AML-193 (cell line): ENCODE measurements at places on chromosomes 11 and 22.
A peak's percentile ranks its signal among the peaks of the same experiment; 100 is the strongest.

- no peak for DNase-seq
Observed at GRCh38 chr11:131593301-131593700, 222.9 kb downstream of the NTM start.

- DNase-seq = no peak
Observed at GRCh38 chr11:120859552-120860295, 164.2 kb upstream of the TBCEL start.

GRCh38 chr11:32161293-32161692, 70.4 kb downstream of the RCN1 start:
- no peak for DNase-seq

- DNase-seq = no peak
Observed at GRCh38 chr11:35725885-35726284, 63.3 kb downstream of the TRIM44 start.

DNA sequence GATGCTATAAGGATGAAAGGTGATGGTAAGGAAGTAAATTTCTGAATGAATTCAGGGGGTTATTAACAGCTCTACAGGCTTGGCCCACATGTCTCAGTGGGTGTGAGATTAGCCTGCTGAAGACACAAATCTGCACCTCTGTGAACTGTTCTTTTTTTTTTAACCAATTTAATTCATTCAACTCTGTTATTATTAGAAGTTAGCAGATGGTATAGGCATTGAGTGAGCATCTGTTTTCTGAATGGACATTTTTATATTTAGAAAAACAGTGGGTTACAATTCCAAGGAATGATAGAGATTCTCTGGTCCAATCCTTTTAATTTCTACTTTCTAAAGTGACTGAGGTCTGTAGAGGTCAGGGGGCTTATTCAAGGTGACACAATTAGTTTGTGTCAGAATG, 122.0 kb upstream of the SORL1-AS1 start:
- no peak for DNase-seq

DNA sequence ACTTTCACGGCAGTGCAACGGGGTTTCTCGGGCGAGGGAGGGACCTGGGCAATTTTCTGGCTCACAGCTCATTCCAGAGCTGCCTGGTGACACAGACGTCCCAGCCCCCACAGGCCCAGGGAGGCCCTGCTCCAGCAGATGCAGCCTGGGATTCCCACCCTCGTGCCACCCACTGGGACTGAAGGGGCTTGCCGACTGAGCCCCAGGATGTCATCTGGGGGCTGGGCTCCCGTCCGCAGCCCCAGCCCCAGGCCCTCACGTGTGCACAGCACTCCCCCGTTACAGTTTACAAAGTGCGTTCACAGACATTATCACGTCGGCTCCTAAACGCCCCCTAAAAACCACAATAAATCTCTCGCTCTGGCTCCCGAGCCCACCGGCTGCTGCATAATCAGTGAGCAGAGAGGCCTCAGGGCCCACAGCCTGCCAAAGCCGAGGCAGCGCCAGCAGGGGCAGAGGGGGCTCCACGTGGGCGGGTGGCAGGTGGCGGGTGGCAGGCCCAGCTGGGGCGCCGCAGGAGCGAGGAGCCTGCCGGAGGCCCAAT, 76.9 kb upstream of the TCF20 start:
- no peak for DNase-seq

DNA sequence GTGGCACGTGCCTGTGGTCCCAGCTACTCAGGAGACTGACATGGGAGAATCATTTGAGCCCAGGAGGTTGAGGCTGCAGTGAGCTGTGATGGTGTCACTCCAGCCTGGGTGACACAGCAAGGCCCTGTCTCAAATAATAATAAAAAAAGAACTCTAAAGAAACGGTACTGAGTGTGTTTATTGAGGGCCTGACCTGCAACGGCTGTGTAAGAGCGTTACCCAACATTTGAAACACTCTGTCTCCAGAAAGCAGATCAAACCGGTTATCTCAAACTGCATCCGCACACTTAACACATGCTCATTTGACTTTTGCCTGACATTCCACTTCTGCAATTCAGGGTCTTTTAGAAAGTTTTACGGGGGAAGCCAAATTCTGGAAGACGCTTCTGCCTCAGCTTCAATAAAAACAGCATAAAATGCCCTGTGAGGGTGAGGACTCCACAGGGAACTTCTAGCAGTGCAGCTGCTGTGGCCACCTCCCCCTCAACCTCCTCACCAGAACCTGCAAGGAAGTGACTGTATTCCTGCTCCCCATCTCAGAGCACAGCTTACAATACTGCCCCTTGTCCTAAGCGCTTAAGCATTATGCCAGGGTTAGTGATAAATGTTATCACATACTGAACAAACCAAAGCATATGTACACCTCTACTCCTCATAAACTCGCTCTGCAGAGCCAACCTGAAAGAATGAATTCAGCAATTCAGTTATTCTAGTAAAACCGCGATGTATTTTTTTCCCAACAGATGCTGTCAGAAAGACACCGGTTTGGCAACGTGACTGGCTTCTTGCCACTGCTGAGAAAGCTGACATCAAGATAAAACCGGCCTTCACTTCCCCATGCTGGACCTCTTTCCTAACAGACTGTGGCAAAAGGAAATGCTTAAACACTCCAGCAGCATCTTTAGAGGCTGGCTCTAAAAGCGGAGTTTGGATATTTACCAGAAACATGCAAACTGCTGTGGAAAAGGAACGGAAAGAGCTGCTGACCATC, 52.2 kb downstream of the PRDM10 start:
- DNase-seq = peak; percentile 97

GRCh38 chr11:83349296-83349695, 63.1 kb upstream of the CCDC90B start:
- DNase-seq = no peak

DNA sequence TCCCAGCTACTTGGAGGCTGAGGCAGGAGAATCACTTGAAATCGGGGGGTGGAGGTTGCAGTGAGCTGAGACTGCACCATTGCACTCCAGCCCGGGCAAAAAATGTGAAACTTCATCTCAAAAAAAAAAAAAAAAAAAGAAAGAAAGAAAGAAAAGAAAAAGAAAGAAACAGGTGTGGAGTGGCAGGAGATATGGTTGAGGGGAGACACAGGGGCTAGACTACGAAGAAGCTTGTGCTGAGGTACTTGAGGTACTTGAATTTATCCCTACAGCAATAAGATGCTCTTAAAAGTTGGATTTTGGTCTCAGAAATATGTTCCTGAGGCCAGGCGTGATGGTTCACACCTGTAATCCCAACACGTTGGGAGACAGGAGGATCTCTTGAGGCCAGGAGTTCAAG, 2.2 kb upstream of the MAJIN start:
- no peak for DNase-seq

GRCh38 chr11:15816260-15816871, 540.0 kb downstream of the SOX6 start:
- DNase-seq = no peak

GRCh38 chr11:84419616-84420015, 1133.4 kb upstream of the CCDC90B start:
- DNase-seq = no peak

DNA sequence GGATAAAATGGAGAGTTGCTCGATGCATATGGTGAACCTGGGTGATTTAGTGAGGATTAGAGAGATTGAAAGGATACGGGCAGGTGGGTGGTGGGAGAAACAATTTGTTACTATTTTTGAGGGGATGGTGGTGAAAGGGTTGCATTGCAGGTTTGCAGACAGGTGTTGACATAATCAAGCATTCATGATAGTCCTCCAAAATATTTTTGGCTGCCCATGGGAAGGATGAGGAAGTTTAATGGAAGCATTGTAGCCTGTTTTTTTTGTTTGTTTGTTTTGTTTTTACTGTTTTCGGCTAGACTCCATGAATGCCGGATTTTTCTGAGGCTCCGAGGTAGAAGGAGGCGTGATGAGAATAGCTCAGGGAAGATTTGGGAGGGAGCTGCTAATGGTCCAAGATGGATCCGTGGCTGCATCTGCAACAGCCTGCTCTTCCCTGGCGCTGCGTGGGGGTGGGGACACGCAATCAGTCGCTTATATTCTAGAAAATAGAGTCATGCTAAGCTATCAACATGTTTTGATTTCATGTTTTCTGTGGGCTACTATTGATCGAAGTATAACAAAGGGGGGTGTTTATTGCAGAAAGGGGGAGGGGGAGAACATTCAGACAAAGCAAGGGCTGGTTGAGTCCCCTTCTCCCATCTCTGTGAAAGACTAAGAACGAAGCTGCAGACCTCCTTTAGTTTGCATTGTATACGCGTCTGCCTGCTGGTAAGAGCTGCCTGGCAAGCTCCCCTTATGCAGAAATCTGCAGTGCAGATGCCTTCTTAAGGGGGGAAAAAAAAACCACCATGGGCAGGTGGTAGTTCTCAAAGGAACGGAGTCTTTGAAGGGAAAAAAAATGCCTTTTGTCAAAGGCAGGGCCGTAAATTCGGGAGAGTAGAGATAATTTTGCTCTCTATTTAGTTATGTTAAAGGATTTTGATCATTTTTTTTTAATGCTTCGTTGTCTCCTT, 1.0 kb downstream of the RTN3 start:
- no peak for DNase-seq

- no peak for DNase-seq
Observed at GRCh38 chr22:23233084-23233531, 52.8 kb downstream of the BCR start.

DNA sequence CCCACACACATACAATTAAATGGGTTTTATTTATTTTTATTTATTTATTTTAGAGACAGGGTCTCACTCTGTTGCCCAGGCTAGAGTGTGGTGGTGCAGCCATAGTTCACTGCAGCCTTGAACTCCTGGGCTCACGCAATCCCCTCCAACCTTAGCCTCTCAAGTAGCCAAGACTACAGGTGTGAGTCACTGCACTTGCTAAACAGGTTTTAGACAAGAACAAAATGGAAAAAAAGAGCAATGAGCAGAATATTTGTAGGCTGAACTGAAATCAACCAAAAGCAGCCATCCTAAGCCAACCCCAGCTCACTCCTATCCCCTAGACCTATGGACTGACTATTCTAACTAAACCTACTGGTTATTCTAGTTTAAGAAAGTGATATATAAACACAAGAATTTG, 37.8 kb downstream of the MRE11 start:
- no peak for DNase-seq

DNA sequence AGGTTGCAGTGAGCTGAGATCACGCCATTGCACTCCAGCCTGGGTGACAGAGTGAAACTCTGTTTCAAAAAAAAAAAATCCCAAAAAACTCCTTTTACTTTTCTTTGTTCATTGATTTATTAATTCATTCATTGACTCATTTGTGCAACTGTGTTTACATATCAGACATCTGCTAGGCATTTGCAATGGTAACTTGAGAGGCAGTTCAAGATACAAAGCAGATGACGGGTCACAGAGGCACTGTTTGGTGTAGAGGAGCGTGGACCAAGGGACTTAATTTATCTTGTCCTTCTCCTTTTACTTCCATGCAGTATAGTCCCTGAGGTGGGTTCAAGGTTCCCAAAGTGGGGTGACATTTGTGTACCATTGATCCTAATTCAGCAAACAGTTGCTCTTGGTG, 71.4 kb downstream of the KIAA1671 start:
- no peak for DNase-seq

DNA sequence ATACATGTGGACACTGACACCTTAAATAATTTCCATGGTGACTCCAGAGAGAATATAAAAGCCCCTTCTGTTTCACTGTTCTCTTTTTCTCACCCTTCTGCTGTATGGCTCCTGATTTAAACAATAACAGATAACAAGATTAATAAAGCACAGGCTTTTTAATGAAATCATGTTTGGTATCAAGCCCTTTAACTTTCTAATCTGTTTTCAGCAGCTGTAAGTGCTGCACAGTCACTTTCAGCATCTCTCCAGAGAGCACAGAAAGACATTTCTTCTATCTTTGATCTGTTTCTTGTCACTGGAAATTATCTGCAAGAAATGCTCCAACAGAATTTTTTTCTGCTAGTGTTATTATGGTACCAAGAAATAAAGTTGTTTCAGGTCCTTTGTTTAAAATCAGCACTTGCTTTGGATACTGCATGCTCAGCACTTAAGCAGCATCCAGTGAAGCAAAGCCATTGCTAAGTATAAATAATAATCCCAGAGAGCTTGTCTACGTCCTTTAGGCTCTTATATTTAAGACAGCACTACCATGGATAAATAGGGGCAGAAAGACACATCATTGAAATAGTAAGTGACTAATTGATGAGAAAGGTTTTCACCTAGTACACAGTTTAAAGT, 134.2 kb upstream of the CARD18 start:
- no peak for DNase-seq

- DNase-seq = no peak
Observed at GRCh38 chr11:16114431-16114830, 241.9 kb downstream of the SOX6 start.

- DNase-seq = no peak
Observed at GRCh38 chr11:94528551-94528950, 15.2 kb upstream of the FUT4 start.

DNA sequence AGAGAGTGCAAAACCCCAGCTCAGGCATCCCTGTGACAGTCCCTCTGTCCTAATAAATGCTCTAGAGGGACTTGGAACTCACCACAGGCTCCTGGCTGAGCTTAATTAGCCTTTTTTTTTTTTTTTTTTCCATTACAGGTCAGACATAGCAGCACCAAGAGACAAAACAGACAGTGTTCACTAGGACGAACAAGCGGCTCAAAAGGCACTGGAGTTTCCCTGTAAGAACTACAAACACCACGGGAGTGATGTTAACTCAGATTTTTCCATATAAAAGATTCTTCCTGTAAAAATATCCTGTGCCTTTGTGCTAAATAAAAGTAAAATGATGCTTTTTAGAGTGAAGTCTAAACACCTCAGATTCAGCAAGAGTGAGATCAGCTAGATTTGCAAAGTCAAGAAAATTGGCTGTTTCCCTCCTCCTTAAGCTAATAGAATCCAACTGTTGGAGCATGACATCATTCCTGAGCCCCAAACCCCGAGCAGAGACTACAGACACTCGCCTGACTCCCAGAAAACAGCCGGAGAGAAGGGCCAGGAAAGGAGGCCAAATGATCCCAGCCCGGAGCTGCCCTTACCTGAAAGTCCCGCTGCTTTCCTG, 101.0 kb upstream of the AKIP1 start:
- no peak for DNase-seq

DNA sequence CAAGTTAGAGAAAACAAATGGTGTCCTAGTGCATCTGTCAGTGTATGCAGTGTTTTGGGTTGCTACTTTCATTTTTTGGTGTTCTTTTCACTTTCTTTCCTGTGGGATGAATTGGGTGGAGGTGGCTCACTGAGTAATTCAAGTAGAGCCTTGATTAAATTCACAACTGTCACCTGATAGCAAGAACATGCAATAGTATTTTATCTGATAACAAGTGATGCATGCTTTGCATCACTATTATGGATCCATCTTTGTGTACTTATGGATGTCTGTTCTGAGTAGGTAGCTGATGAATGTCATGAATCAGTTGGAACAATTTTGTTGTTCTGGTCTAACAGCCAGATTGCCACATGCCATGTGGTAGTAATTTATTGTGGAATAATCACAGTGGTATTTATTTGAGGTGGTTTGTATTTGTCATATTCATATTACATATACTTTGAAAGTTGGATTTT, 87.5 kb downstream of the DDX10 start:
- DNase-seq = no peak
